ENCODE measurements at places on chromosomes 6 and 20.
A peak's percentile ranks its signal among the peaks of the same experiment; 100 is the strongest.

DNA sequence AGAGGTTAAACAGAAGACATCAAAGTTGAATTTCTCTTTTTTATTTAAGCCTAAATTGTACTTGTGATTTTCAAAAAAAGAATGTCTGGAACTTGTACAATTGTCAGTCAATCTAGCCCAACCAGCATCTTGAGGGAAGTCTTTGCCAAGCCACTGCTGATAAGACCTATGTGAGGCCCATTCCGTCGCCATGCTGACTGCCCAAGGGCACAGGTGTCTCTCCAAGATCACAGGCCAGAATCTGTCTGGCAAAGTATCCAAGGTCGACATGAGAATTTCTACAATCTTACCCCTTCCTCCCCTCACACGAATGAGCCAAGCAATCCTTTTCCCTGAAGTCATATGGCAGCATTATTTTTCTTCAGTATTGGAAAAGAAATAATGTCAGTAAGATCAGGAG is 614.5 kb downstream of the CBLN4 start:
- no peak for DNase-seq

- peak; percentile 75 for DNase-seq
Measured at GRCh38 chr20:17655286-17655651, 26.8 kb downstream of the RRBP1 start.

DNA sequence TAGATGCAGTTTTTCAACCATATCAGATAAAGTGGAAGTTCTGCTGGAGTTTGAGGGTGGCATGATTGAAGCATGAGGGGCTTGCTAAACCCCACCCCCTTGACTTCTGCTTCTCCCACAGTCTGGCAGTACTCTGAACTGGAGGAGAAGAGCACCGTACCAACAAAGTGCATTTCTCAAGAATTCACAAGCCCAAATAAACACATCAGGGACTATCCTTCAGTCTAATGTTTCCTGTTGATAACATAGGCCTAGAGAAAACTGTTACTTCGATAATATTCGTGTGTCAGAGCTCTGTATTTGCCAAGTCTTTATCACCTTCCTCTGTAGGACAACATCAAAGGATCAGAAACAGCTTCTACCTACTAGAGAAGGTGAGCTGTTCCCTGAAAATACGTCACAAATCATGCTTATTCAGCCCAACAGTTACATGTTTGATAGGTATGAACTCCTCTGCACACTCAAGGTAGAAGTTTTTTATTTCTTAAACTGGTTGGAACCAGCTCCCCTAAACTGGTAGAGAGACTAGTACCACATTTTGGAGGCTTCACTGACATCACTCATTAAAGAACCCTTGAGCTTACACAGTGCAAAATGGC is 153.2 kb upstream of the PRND start:
- no peak for DNase-seq

DNA sequence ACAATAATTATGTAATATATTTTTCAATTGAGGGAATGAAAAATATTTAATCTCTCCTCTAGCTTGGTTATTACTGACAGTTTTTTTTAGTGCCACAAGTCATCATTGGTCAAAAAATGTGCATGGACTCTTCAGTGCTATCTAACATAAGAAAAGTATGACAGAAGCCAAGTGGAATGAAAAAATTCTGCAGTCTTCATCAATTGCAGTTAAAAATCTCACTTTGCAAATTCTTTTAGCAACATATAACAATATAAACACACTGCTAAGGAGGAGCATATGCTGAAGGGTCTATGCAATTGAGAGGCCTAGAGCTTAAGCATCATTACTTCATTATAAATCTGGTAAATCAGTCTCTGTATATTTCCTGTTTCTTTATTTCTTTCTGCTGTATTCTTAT is 175.1 kb downstream of the ARHGAP18 start:
- peak; percentile 38 for DNase-seq

- DNase-seq = no peak
Measured at GRCh38 chr6:77133031-77133430, 330.3 kb downstream of the HTR1B start.

GRCh38 chr6:12848964-12849808 is 132.6 kb downstream of the PHACTR1 start:
- DNase-seq = peak; percentile 43

DNA sequence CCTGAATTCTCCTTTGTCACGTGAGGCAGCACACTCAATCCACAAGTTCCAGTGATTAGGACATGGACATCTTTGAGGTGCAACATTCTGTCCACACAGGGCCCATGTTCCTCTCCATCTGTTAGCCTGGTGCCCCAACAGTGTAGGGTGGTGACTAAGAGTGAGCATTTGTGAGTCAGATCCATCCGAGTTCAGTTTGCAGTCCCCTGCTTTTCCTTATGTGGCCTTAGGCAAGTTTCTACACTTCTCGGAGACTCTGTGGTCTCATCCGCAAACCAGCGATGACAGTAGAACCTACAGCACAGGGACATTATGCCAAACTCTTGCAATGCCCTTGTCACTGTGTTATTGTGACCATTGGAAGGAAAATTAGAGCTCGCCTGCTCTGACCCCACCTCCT is 178.7 kb upstream of the CDH4 start:
- no peak for DNase-seq

GRCh38 chr6:40806256-40806864 is 219.2 kb upstream of the LRFN2 start:
- peak; percentile 20 for DNase-seq

GRCh38 chr20:62804627-62805154 is at the start of gene OGFR:
Gene OGFR (plus strand): TSS chr20:62804835. CDS start chr20:62804860, 25 bp downstream.
- peak; percentile 62 for DNase-seq

DNA sequence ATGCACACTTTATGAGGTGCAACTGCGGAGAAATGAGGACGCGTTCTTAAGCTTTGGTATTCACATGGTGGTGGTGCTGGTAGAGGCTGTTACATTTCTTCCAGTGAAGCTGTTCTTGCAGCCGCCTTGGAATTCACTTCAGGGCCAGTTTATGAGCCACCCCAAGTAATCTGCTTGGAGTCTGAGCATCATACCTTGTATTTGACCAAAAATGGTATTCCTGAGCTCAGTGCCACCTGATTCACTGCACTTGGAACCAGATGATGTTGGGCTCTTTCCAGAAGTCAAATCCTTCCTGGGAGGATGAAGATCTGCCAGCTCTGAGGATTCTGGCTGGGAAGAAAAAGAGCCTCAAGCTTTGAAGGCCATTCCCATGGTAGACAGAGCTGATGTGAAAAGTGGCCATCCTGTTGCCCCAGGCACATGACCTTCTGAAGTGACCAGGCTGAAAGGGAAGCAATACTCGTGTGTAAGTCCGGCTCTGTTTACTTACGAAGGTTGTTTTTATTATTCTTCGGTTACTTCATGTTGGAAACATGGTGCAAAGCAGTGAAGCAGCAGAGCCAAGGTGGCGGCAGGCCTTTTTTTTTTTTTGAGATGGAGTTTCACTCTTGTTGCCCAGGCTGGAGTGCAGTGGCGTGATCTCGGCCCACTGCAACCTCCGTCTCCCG is 7.7 kb downstream of the MANBAL start:
- peak; percentile 99 for DNase-seq

GRCh38 chr6:44685213-44685612 is 297.7 kb downstream of the CDC5L start:
- no peak for DNase-seq

GRCh38 chr20:54290636-54291035 is 82.7 kb downstream of the PFDN4 start:
- DNase-seq = no peak

GRCh38 chr6:22042706-22043105 is 254.1 kb downstream of the PRL start:
- no peak for DNase-seq

DNA sequence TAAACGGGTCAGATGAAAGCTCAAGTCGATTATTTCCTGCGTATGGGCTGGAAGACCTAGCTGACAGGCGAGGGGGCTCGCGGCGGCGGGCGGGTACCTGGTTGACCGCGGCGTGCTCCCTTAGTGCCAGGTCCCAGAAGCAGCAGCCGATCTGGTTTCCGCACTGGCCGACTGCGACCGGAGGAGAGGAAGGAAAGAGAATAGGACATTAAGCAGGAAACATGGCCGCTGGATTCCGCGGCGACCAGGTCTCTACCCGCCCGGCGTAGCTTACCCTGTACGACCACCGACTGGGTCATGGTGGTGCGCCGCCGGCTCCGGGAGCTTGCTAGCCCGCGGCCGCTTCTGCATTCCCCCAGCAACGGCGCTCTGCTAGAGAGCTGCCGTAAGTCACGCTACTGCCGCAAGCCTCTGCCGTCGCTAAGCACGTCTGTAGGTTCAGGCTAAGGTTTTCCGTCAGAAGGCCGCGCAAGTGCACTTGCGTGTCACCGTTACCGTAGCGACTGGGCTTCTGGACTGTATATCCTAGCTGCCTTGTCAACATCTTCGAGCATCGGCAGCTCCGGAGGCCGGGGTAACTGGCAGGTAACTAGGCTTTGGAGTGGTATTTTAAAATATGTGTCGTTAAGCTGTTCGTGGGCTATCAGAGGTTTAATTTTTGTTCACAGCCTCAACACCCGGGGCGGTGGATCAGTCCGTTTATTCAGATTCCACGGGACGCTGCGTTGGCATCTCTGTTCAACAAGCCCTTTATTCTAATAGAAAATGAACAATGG is at the start of the genes FAM229B and TUBE1:
Gene FAM229B, plus strand, starts transcription at position 456 of the 776 bp plus-strand sequence. CDS start 11,693 bp downstream, outside the sequence.
Gene TUBE1, minus strand, starts transcription at position 347 of the 776 bp plus-strand sequence. Its CDS starts 48 bp downstream, at position 299.
- DNase-seq = peak; percentile 97

DNA sequence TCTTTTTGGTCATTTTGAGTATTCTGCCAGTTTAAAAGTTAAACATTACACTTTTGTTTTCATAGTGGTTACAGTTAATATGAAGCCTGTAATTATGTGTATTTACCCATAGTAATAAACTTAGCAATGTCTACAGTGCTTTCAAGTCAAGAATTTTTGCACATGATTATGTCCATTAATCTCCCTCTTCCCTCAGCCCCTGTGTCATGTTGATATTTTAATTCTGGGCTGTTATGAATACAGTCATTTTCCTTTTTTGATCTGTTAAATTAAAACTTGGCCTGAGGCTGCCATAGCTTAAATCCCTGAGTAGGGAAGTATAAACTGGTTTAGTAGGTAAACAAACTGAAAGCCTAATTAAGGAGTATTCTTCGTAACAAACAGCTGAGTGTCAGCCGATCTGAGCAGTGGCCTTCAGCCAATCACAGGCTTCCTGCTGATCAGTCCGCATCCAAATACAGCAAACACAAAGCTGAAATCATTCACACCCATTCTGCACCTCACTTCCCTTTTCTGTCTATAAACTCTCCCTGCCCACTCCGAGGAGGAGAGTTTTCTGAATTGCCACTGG is 9.5 kb upstream of the SFT2D1 start:
- DNase-seq = peak; percentile 18

- DNase-seq = peak; percentile 65
Measured at GRCh38 chr6:34792605-34793500, 970 bp downstream of the BLTP3A start.

GRCh38 chr20:46755483-46756413 is 46.3 kb downstream of the SLC2A10 start:
- DNase-seq = no peak

DNA sequence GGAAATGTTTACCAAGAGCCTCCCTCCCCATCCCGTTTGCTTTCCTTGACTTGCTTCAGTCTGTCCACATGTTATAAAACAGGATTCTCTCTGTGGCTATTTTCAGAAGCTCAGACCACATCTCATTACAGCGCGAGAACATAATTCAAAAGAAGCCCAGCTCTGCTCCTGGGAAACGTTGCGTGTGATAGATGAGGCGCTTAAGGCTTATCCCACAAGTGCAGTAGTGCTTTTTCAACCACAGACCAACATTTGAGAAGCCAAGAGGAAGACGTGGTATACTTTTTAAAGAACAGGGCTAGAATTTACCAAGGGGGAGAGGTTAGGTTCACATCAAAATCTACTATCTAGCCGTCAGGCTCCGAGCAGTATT is 239.5 kb downstream of the SLC24A3 start:
- DNase-seq = no peak

GRCh38 chr6:137044366-137045221 is at the start of gene IL20RA:
Gene IL20RA (minus strand): TSS chr6:137044965. CDS start chr6:137044728, 237 bp downstream.
- peak; percentile 32 for DNase-seq

- DNase-seq = no peak
Measured at GRCh38 chr20:62991863-62992262, 14.9 kb downstream of the BHLHE23 start.

DNA sequence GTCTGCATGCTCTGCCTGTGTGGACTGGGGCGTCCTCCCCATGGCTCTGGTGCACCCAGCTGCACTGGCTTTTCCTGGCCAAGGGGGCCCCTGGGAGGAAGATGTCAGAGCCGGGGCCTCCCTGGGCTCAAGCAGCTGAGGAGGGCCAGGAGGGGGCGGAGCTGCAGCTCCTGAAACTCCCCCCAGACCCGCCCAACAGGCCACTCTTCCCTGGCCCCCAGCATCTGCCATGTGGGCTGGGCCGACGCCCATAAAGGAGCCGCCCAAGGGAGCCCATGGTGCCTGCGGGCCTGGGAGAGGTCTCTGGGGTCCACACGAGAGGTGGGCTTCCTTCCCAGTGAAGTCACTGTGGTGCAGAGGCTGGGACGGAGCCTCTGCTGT is 4.0 kb downstream of the RBBP8NL start:
- DNase-seq = no peak

DNA sequence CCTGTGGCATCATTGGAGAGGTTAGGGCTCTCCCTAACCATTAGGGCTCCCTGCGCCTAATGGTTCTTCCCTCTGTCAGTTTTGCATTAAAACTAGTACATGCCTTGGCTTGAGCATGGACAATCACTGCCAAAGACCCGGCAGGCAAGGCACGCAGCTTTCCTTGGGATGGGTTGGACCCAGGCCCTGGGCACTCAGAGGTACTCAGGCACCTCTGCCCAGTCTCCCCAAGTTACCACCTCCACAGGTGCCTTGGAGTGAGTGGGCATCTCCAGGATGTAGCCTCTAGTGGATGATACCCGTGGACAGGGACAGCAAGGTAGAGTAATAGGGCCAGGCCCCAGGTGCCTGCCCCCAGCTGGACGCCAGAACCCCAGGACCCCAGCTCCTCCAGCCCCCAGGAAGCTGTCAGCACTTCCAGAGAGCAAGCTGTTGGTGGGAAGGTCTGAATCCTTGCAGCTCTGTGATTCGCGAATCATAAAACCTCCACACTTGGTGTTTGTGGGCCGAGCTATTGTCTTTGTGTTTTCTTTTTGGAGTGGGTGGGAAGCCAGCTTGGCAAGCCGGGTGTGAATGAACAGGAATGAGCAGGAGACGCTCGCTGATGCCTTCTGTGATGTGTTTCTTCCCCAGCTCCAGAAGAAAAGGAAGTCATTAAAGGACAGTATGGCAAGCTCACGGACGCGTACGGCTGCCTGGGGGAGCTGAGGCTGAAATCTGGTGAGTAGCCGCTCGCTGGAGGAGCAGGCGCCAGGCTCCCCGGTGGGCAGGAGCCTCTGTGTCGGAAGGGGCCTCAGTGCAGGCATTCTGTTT is 35.1 kb downstream of the SYNJ2 start:
- DNase-seq = no peak

DNA sequence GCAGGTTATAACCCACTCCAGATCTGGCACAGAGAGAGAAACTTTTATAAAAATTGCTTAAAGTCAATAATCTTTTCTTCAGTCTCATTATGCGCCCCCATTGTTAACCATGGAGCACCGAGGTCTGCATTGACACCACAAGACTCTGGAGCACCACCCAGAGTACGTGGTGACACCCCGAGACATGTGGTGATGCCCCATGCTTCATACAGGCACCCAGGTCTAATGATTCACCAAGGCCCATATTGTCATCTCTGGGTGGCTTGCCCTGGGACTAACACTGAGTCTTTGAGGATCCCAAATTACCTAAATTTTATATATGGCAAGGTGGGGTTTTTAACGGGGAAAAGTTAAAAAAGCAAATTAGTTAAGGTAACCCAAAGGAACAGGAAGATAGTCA is 31.1 kb downstream of the CD109 start:
- no peak for DNase-seq

Measured in EH (cell line).